ENCODE measurements at places on chromosomes 12 and 14. TPM values are rescaled to one million over a fixed set of nuclear protein-coding genes. Genes with fewer than 3 reads are reported as not detected.

DNA sequence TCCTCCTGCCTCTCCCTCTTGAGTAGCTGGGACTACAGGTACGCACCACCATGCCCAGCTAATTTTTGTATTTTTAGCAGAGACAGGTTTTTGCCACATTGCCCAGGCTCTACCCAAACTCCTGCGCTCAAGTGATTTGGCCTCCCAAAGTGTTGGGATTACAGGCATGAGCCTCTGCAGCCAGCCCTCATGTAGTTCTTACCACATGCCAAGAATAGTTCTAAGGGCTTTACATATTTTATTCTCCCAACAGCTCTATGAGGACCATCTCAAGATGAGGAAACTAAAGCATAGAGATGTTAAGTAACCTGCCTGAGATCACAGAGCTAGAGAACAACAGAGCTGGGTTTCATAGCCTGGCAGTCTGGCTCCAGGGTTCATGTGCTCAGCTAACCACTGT lies 37.9 kb upstream of the ALDH2 start:
- no peak for DNase-seq

AICDA gene
- 0.75 TPM for total RNA-seq

GRCh38 chr12:108063192-108063591 lies 65.9 kb upstream of the WSCD2 start:
- no peak for DNase-seq

DNA sequence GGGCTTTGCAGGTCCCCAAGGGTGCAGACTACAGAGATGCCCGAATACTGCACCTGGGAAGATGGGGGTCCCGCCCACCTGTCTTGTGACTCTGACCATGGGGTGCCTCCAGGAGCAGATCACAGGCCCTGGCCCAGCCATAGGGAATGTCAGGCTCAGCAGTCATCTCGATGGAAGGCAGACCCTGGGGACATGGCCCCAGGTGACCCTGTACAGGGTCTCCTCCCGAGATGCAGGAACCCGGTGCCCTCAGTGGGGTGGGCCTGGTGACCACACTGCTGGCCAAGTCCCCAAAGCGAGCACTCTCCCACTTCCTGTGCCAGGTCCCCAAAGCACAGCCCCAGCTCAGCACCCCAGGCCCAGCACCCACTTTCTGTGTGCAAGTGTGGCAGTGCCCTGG lies 903.7 kb upstream of the USP15 start:
- DNase-seq: no peak

OVCH1 gene
- 2.0 TPM for total RNA-seq

DNA sequence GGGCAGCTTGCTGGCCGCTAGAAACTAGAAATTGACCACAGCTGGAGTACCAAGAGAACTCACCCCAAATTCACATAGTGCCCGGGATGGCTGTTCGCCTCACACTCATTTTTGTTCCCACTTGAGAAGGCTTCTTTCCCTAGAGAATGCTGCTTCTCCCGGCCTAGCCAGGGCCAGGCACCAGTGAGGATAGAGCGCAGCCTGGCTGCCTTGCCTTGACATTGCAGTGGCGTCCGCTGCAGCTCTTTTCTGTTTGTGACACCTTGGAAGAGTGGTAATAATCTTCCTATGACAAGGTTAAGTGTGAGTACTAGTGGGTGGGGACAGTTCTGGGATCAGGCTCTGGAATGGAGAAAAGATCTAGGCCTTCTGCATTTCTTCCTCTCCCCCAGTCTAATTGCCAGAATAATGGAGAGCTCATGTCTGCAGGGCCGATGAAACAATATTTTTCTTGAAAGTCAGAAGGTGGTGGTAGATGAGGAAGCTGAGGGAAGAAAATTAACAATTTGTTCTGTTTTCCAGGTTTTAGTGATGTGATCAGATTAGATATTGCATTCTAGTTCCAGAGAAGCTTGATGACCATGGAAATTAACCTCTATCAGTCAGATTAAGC lies 3.7 kb downstream of the TMEM253 start:
- peak; percentile 89 for DNase-seq

Data from upper lobe of right lung (tissue), 1 donor.